Erythroblast (primary cell): ENCODE measurements at places on chromosomes 2 and 18.

DNA sequence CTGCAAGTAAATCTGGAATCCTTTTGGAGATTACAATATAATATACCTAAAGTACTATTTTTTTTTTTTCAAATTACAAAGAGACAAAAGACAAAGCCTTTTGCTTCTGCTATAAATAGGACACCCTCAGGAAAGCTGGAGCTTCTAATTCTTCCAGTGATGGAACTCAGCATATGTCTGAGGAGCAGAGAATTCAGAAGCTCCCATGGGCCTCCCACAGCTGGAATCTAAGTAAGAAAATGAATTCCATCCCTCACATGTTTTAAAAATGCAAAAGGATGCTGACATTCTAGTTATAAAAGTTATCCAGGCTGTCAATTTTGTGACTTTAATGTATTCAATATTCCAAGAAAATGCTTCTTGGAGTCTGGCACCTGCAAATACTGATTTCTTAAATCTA lies 571.3 kb upstream of the LRRTM4 start:
- no peak for DNase-seq

DNA sequence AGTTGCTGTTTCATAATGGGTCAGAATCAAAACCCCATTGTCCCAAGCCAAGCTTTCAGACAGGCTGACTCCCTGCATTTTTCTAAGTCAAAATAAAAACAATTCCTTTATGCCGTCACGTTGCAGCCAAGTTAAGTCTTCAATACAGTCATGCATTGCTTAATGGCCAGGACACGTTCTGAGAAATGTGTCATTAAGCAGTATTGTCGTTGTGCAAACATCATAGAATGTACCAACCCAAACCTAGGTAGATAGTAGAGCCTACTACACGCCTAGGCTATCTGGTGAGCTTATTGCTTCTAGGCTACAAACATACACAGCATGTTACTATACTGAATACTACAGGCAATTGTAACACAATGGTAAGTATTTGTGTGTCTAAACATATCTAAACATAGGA lies 160.4 kb upstream of the FOSL2 start:
- DNase-seq: no peak

GRCh38 chr2:88187038-88187676 lies 17.0 kb downstream of the THNSL2 start:
- DNase-seq: peak; percentile 46

DNA sequence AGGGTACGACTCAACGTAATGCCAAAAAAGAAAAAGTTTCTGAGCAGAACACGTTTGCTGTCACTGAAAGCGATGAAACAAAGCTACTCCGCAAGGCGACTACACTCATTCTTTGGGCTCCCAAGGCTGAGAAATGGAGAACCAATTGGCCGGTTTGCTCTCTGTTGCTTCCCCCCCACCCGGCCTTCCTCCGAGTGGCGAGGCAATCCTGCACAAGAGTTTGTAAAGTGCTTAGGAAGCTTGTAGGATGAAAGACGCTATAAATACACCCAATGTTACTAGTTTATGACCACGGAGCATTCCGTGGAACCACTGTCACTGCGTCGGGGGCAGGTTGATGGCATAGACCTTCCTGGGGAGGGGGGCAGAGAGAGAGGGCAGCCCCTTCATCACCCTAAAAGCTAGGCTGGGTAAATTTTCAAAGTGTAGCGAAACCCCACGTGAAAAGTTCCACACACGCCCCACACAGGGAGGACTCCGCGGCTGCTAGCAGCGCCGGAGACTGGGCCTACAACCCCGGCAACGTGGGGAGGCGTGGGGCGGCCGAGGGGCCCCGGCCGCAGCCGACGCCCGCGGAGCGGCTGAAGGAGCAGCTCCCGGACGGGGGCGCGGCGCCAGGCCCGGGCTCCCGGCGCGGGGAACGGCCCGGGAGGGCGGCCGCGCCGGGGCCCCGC lies 915 bp downstream of the CUL3 start:
- DNase-seq: peak; percentile 60

GRCh38 chr2:11330457-11331142 lies 13.8 kb downstream of the ROCK2 start:
- peak; percentile 24 for DNase-seq

GRCh38 chr18:53025247-53025646 lies 685.2 kb downstream of the DCC start:
- DNase-seq: no peak

DNA sequence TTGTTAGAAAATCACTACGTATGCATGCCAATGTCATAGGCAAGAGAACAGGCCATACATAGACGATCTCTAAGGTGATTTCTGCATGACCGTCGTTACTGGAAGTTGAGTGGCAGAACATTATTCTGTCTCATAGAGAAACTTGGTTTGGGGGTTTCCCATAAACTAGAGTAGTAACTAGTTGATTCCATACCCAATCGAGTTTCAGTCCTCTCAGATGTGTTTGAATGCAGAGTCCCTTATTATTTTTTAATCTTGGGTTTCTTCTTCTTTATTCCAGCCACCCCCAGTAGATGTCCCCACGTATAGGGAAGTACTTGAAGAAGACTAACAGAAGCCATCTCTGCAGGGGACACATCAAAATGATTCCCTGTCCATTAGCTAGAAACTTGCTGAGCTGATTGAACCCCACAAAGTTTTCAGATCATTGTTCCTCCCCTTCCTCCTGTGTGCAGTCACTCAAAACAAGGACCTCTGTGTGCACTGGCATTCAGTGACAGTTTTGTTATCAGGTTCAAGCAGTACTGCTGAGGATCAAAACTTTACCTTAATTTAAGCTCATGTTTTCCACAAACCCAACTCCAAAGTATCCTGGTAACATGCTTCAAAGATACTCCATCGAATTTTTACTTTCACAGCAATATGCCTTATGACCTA lies 68.4 kb upstream of the CDCA7 start:
- DNase-seq: no peak

DNA sequence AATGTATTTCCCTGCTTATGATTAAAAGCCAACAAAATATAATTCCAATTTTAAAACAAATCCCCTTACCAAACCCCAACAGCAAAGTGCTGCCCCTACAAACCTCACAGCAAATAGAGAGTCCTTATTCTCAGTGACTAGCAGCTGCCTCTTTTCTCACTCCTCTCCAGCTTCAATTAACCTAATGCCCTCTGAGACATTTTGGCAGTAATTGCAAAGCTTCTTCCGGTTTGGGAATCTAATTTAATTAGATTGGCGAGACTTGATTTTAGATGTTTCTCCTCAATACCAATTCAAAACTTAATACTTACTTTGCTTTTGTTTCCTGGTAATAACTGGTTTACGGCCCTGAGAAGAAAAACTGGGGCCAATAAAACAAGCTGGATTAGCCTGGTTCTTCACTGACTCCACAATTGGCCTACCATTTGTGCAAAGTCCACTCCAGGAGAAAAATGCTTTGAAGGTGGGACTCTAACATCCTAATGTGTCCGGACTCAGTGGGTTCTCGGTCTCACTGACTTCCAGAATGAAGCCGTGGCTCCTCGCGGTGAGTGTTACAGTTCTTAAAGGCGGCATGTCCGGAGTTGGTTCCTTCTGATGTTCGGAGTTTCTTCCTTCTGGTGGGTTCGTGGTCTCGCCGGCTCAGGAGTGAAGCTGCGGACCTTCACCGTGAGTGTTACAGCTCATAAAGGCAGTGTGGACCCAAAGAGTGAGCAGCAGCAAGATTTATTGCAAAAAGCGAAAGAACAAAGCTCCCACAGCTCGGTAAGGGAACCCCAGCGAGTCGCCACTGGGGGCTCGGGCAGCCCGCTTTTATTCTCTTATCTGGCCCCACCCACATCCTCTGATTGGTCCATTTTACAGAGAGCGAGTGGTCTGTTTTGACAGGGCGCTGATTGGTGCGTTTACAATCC lies 52.8 kb downstream of the SLC35F5 start:
- no peak for DNase-seq

GRCh38 chr2:25187729-25188350 lies 19.5 kb upstream of the POMC start:
- no peak for DNase-seq

GRCh38 chr2:205495819-205496218 lies 186.5 kb upstream of the NRP2 start:
- DNase-seq: no peak

DNA sequence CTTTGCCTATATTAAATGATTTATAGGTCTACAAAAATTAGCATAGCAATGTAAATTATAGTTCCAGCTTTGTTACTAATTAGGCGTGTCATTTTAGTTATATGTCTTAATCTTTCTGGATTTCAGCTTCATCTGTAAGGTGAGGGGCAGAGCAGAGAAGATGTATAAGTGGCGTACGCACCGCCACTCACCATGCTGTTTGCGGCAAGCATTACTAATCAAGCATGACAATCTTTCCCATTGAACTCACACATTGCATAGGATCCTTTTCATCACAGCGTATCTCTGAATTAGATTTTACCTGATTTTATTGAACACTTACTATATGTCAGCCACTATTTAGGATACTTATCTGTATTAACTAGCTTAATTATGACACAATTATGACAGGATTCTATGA lies 183.6 kb upstream of the DLGAP1 start:
- no peak for DNase-seq

GRCh38 chr2:74495440-74495839 lies 4.0 kb downstream of the LBX2 start:
- no peak for DNase-seq

DNA sequence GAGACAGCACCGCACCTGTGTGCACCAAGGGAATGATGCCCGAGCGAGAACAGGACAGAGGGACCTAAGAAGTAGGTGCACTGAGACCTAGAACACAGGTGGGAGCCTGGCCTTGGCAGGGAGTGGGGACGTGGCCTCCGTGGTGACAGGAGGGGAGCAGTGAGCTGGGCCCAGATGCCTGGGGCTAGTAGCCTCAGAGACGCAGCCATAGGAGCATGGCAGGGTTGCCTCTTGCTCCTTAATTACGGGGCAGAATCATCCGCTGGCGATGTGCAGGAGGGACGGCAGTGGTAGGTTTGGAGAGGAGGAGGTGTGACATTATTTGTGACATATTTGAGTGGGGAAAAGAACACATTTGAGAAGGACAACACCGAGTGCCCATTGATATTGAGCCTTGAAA lies 57.0 kb upstream of the HPCAL1 start:
- DNase-seq: no peak

GRCh38 chr2:54569745-54570301 lies 113.7 kb downstream of the SPTBN1 start:
- no peak for DNase-seq

DNA sequence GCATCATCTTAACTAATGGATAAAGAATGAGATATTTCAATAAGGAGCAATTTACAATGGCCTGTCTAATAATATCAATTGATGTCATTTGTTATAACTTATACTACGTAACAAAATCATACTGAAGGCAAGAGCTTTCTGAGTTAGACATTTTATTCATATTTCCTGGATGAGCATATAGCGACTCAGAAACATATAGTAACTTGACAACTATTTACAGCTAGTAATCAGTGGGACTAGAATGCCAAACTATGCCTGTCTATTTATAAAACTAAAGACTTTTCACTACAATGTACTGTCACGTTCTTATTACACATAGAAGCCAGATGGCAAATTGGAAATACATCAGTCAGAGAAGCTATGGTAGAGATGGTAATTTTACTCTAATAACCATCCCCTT lies 766.2 kb upstream of the TMEFF2 start:
- no peak for DNase-seq

DNA sequence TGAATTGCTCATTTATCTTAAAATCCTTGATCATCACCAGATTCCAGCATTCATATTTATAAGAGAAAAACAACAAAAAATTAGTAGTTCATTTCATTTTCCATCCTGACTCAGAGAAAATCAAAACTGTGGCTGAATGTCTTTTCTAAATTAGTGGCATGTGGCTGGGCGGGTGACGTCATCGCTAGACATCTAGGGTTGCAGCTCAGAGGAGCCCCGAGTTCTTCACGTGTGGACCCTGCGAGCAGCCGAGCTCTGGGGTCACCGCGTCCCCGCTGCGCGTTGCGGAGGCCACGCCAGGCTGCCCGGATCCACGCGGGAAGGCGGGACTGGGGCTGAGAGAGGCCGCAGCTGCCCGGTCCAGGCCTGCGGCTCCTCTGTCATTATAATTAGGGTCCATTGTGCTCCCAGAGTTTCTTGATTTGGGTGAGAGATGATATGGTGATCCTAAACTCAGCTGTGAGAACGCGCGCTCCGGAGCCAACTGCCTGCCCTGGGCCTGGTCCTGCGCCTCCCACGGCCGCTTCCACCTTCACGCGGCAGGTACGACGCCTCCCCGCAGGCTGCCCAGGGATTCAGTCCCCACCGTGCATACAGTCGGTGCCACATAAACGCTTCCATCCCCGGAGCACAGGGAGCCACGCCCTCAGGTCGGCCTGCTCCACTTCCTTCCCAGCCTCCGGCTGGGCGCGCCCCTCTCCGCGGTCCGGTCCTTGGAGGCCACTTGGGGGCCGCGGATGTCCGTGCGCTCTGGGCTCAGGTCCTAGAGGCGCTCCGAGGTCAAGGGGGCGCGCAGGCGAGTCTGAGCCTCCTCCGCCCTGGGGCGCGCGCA lies 56.5 kb downstream of the TMEM18 start:
- DNase-seq: no peak

- no peak for DNase-seq
These were observed 26.9 kb upstream of the ASAP2 start for GRCh38 chr2:9179572-9180201.

DNA sequence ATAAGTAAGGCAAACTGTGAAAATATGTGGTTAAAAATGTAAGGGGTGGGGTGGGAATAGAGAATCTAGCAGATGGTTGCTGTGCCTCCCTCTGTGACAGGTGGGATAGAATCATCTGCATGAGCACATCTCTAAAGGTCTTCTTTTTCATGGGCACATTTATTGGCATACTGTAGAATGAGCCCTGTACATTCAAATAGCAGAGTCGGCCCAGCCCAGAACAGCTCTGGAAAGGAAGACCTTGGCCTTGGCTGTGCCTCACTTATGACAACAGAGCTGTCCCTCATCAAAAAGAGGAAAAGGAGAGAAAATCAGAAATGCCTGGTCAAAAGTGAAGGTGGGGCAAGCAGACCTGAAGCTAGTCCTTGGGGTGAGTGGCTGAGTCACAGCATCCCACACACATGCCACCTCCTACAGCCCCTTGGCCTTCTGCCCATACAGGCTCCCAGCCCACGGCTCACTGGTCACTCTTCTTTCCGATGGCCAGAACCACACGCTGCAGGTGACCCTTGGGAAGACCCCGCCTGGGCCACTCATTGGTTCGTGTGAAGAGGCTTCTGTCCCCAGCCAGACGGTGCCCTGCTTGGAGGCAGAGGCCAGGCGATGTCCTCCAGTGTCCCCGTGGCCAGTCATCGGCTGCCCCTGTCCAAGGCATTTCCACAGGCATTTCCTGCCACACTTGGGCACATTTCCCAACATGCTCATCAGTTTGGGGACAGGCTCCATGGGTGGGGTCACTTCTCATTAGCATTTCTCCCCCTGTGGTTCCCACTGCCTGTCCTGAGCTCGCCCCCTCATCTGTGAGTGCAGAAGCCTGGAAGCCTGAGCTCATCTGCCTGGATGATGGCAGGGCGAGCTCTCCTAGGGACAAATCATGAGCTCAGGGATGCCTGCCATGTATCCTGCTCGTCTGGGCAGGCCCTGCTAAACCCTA lies 113.6 kb downstream of the MCFD2 start:
- DNase-seq: no peak
